AG04450 (cell line): ENCODE measurements at places on chromosomes 12 and 14.

DNA sequence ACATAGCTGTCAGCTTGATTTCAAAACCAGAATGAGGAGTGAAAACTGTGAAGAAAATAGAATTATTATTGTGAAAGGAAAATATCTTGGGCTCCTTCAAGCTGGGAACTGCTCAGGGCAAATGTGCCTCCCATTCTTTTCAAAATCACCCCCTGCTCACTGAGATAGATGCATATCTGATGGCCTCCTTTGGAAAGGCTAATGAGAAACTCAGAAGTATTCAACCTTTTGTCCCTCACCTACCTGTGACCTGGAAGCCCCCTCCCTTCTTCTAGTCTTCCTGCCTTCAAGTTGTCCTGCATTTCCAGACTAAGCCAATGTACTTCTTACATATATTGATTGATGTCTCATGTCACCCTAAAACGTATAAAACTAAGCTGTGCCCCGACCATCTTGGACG is 81.1 kb upstream of the C14orf132 start:
- no peak for DNase-seq

GRCh38 chr14:76599559-76600287 is 161.5 kb upstream of the VASH1 start:
- no peak for DNase-seq

GRCh38 chr12:11812241-11812585 is 162.7 kb downstream of the ETV6 start:
- no peak for DNase-seq

DNA sequence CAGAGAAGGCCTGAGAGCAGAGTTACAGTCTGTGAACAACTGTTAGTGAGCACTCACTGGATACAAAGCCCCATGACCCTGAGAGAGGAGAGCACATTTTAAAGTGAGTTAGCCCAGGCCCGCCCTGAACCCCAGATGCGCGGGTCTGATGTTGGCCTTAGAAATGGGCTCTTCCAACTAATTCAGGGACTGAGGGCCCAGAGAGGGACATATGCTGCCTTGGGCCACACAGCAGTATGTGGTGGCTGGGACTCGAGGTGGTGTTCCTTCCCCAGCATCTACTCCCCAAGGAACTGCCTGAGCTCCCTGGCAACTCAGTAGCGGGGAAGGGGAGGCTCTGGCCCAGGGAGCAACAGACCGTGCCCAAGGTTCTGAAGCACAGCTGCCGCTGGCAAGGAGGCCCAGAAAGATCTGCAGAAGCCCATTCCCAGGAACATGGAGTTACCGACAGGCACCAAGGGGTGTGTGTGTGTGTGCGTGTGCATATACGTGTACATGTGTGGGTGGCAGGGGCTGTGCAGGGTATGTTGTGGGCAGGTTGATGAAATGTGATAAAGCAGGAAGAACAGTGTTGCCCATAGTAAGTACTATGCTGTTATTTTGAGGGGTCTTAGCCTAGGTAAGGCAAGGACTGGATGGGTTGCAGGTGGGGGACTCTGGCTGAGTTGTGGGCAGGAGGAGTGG is 40.5 kb downstream of the KRT80 start:
- no peak for DNase-seq

DNA sequence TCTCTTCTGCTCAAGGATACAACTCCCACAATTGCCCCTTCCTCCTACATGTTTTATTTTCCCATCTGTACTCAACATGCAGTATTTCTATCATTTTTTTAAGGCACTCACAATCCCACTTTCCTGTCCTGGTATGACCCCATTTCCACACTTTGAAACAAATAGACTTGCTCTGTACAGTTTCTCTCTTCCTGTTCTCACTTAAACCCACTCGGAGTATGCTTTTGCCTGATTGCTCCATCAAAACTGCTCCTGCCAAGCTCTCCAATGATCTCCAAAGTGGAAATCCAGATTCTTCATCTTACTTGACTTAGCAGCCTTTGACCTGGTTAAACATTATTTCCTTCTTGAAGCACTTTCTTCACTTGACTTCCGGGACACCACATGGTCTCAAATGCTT is 384.5 kb downstream of the SEC23A start:
- DNase-seq: no peak

DNA sequence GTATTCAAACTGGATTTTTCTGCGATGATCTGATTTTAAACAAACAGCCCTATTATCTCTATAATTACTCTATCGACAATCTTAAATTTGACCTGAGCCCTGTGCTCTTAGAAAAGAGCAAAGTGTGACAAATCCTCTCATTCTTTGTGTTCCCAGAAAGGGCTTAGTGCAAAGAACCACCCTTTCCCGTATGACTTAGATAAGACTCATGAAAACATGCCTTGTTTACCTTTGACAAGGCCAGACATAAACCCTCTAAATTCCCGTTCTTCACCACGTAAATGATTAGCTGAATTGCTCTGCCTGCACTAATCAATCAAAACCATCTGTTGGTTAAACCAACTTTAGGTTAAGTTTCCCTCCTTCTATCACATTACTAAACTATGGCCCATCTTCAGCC is 285.7 kb upstream of the SEL1L start:
- no peak for DNase-seq

DNA sequence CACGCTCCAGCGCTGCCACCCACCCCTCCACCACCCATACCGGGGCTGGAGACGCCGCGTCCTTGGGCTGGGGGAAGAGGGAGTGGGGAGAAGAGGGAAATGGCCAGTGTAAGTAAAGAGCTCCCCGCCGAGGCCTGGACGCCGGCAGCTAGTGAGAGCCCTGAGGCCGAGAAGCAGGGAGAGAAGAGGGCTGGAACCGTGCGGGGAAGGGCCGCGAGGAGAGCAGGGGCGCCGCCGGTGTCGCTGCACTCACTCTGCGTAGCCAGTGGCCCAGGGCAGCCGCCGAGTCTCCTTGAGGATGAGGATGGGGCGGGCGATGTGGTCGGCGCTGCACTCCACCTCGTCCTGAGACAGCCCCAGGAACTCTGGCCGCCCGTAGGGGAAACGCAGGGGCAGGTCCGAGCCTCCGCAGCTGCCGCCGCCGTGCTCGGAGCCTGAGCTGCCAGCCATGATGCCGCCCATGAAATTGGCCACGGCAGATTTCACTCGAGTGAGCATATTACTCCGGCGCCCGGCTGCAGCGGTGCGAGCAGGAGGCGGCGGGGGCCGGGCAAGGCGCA is 631 bp downstream of the PPM1H start:
- no peak for DNase-seq

- DNase-seq: no peak
Observed at GRCh38 chr12:13082861-13083260, 20.6 kb downstream of the GSG1 start.

DNA sequence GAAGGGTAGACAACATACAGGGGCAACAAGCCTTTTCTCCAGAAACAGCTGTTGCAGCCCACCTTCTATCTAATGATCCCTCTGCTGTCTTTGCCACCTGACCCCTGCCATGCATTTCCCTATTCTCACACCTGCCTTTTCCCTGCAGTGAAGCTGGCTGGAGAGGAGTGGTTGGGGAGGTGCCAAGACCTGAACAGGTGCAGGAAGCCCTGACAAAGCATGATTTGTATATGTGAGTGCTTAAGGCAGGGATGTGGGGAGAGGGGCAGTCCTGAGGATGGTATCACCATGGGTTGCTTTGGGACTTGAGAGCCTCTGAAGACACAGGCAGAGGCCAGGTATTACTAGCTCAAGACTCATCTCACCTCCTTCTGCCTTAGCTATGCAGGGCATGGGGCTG is 2.9 kb upstream of the PFDN5 start:
- DNase-seq: no peak

- DNase-seq: no peak
Observed at GRCh38 chr14:21589317-21589716, 9.4 kb upstream of the OR10G3 start.

- no peak for DNase-seq
Observed at GRCh38 chr14:103271189-103271588, 62.8 kb upstream of the EIF5 start.

DNA sequence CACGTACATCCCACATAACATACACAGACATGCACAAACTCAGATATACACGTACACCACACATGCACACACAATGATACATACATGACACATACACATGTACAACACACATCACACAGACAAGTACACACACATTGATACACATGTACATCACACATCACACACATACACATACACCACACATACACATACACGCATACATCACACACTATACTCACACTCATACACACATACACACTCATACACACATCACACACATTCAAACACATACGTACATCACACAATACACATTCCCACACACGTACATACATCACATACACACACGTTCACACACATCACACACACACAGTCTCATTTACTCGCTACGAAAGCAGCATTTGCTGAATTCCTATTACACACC is 4.5 kb downstream of the ZNF605 start:
- no peak for DNase-seq

DNA sequence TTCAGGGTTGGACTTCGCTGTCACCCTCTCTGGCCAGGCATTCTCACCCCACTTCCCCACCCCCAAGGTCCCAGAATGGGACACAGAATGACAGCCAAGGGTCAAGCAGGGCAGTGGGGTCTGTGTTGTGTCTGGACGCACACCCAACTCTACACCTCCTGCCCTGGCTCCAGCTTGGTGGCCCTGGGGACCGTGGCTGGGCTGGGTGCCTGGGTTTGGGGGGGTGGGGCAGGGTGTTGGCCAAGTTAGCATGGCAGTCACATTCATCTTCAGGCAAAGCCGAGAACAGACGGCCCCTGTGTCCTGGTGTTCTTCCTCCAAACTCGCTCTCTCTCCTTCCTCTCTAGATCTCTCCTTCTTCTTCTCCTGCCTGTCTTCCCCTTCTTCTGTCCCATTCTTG is 5.6 kb downstream of the LRP1 start:
- DNase-seq: no peak

DNA sequence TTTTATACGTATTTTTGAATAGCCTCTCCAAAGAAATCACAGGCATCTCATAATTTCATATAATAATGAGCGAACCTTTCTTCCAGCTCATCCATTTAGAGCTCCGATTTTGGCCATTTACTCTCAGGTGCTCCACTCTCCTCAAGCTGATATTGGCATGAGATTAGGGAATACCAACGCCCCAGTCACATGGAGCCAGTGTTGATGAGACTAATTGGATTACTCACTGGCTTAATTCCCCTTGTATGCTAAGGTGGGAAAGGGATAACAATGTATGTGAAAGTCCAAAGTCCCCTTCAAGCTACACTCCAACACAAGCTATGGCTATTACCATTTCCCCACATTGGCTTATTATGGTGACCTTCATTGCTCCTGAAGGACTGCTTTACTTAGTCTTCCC is 76.6 kb upstream of the NAV3 start:
- no peak for DNase-seq

DNA sequence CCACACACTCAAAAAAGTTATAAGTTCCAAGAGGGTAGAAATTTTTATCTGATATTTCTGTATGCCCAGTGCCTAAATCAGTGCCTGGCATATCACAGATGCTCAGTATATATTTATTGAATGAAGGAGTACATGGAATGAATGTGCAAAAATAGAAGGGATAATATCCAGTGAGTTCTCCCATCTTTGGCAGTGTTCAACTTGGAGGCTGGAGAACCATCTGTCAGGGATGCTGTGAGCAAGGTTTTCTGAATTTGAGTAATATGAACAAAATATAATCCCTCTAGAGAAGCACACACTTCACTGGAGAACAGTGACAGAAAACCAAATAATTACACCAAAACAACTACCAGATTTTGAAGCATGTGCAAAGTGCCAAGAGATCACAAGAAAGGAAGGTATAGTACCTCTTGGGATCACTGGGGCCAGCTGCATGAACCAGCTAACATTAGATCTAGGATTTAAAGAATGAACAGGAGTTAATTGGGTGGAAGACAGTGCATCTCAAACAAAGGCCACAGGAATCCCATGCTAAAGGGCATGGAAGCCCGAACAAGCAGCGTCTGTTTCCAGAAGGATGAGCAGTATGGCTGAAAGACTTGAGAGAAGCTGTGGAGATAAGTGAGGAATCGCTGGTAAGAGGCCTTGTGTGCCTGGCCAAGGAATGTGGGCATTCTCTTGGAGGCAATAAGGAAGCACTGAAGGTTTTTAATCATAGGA is 11.5 kb downstream of the SLC8A3 start:
- no peak for DNase-seq

DNA sequence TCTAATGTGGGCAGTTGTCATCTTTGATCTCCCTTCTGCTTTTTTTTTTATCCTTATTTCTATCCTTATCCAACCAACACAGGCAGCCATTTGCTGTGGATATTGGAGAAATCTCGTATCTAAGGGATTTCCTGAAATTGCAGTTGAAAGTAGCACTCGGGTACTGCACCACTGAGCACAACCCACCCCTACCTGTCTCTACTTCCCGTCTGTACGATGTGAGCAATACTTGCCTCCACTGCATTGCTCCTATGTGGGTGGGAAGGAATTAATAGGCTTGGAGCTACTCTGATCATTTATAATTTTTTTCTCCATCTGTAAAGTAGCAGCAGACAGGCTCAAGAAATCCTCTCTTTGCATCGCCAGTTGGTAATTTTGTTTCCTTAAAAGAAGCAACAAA is 300.4 kb downstream of the SNAPC1 start:
- no peak for DNase-seq

- no peak for DNase-seq
Observed at GRCh38 chr14:61802010-61802568, 39.9 kb downstream of the SNAPC1 start.

GRCh38 chr14:21781543-21781942 is 107.9 kb upstream of the OR4E1 start:
- no peak for DNase-seq

DNA sequence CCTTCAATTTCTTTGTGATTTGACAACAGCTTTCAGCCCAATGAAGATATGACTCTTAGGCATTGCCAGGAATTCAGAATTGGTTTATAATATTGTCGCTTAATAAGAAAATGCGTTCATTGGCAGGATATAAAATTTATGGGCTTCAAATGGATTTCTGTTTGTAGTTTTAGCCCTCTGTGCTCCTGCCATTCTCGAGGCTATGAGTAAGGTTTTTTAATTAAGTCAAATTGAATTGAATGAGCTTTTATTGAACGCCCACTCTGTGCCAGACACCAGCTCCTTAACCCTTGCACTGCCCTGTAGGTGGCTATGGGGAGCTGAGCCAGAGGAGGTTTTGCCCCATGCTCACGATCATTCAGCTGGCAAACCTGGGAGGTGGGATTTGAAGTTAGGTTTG is 115.1 kb downstream of the SLC25A47 start:
- DNase-seq: no peak

GRCh38 chr12:31224768-31225448 is 101.0 kb downstream of the SINHCAF start:
- no peak for DNase-seq

- no peak for DNase-seq
Observed at GRCh38 chr12:60168441-60168840, 572.6 kb downstream of the SLC16A7 start.

GRCh38 chr14:67512463-67513310 is 20.4 kb upstream of the PLEKHH1 start:
- DNase-seq: no peak

DNA sequence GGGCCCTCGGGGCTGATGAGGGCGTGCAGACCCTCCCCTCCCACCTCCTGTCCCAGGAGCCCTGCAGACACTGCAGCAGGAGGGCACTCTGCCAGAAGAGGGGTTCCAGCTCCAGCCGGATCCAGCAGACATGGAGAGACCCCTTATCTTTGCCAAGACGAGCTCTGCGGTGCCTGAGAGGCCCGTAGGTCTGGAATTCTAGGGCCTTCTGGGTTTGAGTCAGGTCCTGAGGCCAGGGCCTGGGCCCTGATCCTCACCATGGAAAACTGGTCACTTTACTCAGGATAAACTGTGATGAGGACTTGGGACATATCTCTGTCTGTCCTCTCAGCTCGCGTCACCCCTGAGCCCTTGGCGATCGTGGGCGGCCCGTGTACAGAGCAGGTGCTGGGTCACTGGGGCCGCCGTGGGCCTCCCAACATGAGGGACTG is 13.8 kb downstream of the MEG3 start:
- no peak for DNase-seq
